Stimulated activated CD8-positive, alpha-beta memory T cell treated with anti-CD3 and anti-CD28 coated beads, Interleukin-15, amount 100 ng/mL, for 48 hours (primary cell): ENCODE measurements at places on chromosomes 7 and 10.
A peak's percentile ranks its signal among the peaks of the same experiment; 100 is the strongest.

- no peak for DNase-seq
Measured at GRCh38 chr7:93119191-93119905, 1.6 kb upstream of the SAMD9 start.

GRCh38 chr10:88062385-88062784, 199.0 kb downstream of the PTEN start:
- DNase-seq, result no peak

DNA sequence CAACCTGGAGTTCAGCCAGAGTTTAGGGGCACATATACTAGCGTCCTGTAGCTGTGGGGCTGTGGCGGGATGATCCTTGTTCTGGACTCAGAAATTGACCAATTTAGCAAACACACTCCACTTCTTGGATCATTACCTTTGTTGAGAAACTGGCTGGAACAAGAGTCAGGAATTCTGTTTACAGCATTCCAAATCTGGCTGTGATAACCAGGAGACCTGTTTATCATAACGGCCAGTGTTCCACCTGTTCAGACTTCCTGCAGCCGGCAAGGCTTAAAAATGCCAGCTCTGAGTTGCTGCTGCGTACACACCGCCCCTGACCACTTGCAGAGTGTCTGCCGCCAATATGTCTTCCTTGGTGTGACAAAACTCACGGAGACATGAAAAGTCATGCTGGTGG, 64.8 kb downstream of the ARMC3 start:
- DNase-seq, result no peak

DNA sequence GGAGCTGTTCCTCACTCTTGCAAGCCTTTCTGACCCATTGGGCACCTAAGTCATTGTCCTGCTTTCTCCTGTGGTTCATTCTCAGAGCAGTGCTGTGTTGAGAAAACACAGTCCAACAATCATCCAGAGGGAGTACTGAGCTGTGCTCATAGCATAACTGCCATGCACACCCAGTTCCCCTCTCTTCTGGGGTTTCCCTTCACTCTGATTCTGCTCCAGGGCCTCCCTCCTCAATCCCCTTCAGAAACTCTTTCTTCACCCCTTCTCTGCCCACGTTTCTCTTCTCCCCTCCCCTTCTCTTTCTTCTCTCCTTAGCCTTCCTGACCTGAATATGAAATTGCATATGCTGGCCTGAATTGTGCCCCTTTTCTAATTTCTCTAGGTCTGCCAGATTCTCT, 155.8 kb downstream of the AOAH start:
- DNase-seq, result no peak

- no peak for DNase-seq
Measured at GRCh38 chr10:1665021-1665661, 72.2 kb downstream of the ADARB2 start.

DNA sequence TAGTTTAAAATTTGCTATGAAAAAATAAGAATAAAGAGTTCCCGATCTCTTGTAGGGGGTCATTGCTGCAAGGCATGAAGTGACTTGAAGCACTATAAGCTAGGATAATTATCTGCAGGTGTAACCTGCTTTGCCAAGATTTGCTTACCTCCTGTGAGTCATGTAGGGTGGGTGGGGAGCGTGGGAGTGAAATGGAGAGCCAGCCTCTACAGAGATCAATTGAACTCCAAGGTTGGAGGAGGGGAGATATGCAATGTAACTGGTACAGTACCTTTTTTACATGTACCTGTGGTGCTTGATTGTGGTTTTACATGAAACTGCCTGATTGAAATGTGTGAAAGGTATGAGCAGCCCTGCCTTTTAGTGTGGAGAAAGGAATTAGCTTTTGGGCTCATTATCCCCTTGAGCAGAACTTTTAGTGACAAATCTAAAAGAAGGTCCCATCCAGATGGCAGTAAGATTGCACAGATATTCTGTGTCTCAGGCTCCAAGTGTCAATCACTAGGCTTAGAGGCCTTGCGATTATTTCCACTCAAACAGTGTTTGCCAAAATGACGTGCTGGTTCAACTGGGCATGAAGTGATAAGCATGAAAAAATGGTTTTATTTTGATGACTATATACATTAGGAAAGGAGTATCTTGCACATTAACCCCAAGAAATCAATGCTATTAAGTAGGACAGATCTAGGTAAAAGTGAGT, 138.6 kb upstream of the GRB10 start:
- no peak for DNase-seq

DNA sequence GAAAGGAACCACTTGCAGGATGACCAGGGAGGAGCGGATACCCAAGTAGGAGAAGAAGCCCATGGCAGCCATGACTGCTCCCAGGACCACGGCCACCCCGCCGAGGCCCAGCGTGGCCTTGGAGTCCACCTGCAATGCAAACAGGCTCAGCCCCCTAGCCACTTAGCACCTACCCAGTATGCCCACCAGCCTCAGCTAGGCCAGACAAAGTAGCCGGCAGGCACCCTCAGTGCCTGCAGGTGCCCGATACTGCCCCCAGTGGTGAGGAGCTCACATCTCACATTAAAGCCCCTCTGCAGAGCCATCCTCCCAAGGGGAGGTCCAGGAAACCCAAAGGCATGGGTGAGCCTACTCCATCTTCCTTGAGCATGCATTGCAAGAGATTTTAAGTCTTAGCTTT, 6.6 kb downstream of the NPC1L1 start:
- peak; percentile 36 for DNase-seq

GRCh38 chr7:77831953-77832352, 33.4 kb downstream of the PHTF2 start:
- DNase-seq, result no peak

- DNase-seq, result no peak
Measured at GRCh38 chr7:121504482-121504881, 108.4 kb upstream of the FAM3C start.

GRCh38 chr10:66680886-66681285, 244.9 kb upstream of the LRRTM3 start:
- DNase-seq, result no peak

DNA sequence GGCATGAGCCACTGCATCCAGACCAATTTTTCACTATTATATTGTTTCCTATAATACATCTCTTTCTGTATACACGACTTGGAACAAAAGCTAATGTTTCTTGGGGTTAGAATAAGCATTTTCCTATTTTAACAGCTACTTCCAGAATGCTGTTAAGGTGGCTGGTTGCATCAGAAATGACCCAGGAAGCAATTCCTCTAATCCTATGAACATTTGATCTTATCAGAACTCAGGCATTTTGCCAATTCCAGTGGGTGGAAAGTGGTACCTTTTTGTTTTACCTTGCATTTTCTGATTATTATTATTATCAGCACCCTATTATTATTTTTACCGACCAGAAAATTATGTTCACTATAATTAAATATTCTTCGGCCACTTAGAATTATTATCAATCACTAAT, 73.3 kb downstream of the NDUFB2 start:
- no peak for DNase-seq
